ENCODE measurements at places on chromosomes 13 and 19. TPM values are rescaled to one million over a fixed set of nuclear protein-coding genes. Genes with fewer than 3 reads are reported as not detected.

Gene PSG1
- total RNA-seq, result not detected

Gene MCEMP1
- total RNA-seq, result not detected

DNA sequence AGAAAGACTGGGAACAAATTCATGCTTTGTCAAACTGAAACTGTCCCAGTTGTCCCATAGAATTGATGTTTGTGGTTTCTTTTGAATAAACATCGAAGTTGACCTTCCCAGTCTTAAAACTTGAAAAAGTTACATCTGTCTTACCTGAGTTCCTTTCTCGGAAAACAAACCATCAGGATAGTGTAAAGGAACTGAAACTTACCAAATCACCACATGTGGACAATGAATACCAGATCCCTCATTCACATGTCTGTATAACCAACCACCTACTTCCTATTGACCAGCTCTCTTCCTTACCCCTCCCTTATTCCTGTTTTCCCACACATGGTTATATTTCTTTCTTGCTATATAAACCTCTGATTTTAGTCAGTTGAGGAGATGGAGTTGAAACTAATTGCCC, 791.7 kb upstream of the PCDH20 start:
- no peak for DNase-seq

Gene KLK4
- total RNA-seq, result not detected

- no peak for DNase-seq
Measured at GRCh38 chr13:101390461-101390860, 25.8 kb downstream of the NALCN start.

- peak; percentile 92 for DNase-seq
Measured at GRCh38 chr19:11035441-11036377, 53.6 kb upstream of the LDLR start.

GRCh38 chr19:17332677-17333581, 1.7 kb downstream of the ANO8 start:
- peak; percentile 72 for DNase-seq

GRCh38 chr19:2240881-2241760, 4.5 kb downstream of the SF3A2 start:
- no peak for DNase-seq

DNA sequence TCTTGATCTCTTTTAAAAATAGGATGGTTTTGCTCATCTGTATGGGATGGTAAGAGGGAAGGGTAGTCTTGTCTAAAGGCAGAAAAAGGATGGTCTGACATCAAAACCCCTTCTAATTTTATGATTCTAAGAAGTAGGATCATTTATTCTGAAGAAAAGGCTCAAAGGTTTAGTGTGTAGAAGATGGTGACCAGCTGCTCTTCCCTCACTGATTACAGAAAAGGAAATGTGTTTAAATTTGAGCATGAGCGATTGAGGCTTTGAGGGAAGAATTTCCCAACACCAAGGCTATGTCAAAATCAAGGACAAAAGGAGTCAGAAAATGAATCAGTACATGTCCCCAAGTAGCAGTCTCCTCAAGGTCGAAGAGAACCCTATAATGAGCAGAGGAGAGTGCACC, 909.8 kb downstream of the EFNB2 start:
- DNase-seq, result no peak

- DNase-seq, result peak; percentile 59
Measured at GRCh38 chr13:77429320-77430142, 102.6 kb upstream of the MYCBP2 start.

GRCh38 chr19:7867092-7867844, 6.9 kb downstream of the PRR36 start:
- no peak for DNase-seq

GRCh38 chr13:20911037-20911436, 8.5 kb upstream of the XPO4 start:
- no peak for DNase-seq

GRCh38 chr19:32373585-32374295, 28.3 kb downstream of the ZNF507 start:
- DNase-seq, result no peak

- DNase-seq, result no peak
Measured at GRCh38 chr13:47437406-47437805, 540.6 kb upstream of the HTR2A start.

- DNase-seq, result no peak
Measured at GRCh38 chr13:50592412-50593155, 250.9 kb downstream of the DLEU7 start.

DNA sequence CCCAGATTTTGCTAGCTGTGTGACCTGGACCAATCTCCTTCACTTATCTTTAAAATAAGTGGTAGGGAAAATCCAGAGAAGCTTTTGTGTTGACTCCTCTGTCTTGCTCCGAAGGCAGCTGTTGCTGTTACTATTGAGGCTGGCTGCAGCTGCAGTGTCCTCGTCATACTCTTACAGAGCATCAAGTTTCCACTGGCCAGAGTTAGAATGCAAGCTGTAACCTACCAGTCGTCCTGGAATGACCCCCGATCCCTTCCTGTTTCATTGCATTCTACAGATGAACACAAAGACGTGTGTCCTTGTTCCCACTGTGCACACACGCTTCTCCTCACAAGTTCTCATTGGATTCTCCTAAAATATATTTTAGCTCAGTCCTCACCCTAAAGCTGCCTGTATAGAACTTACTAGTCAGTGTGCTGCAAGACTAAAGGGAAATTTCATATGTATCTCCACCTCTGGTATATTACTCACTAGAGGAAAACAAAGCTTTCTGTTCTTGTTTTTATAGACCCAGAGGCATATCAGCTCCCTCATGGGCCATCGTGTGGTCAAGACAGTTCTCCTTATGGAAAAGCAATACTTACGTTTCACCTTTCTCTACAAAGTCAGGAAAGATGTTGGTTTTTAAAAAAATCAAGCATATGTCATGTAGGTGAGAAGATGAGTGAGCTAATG, 589.8 kb downstream of the LMO7 start:
- DNase-seq, result no peak

Gene KIR2DL4
- total RNA-seq, result 0.42 TPM

Gene FXYD5
- 354 TPM for total RNA-seq

All from activated CD8-positive, alpha-beta memory T cell treated with anti-CD3 and anti-CD28 coated beads, Interleukin-2, amount 10 ng/mL, durations not matched to agents 7 days and 5 days (primary cell).